ENCODE measurements at places on chromosomes 11 and 22. TPM values are rescaled to one million over a fixed set of nuclear protein-coding genes. Genes with fewer than 3 reads are reported as not detected.

The RAB1B gene
- 286 TPM for polyA plus RNA-seq

The HORMAD2 gene
- not detected for polyA plus RNA-seq

The LRRC4C gene
- 1.2 TPM for polyA plus RNA-seq

The BIK gene
- polyA plus RNA-seq: 29.6 TPM

The CNTF gene
- not detected for polyA plus RNA-seq

- DNase-seq: no peak
Measured at GRCh38 chr11:77710358-77710757, 72.8 kb upstream of the CLNS1A start.

DNA sequence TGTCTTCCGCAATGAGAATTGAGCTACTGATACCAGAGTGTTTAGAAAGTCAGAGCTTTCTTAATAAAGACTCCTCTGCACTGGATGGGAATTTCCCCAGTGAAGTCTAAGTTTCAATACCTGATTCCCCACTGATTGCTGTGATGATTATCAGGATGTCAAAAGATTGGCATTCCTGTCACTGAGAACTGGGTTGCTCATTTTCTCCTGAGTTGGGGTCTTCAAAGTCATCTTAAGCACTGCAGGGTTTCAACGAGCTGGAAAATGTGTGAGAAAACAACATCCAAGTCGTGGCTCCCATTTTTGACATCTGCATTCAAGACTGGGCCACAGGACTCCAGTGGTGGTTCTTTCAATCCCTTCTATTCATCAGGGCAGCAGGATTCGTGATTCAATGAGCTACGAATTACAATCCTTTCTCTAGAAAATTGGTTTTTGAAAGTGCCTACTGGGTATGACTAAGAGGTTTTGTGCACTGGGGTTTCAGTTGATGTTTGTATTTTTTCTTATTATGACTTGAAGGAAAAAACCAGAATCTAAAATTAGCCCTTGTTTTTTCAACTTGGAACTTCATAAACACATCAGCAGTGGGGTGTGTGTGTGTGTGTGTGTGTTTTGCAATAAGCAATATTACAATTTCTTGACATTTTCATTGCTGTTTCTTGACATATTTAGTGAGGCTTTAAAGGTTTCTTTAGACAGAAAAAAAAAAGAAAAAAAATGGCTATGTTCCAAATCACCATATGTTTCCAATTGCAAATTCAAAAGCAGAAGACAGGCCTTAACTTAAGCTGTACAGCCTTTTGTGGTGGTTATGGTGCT, 233.0 kb downstream of the FAM76B start:
- DNase-seq: no peak

DNA sequence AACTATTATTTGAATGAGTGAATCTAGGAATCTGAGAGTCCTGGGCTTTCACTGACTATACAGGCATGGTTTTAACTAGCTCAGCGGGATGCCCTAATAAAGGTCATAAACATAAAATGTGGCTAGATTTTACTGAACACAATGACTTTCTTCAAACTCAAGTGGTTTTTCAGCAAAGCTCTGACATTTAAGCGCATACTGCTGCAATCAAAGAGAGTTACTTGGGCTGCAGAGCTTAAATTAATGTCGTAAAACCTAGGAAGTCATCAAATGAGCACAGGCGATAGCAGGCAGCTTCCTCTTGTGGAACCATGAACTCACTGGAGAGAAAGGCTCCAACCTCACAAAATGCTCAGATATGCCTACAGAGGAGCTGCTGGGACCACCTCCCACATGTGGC, 6.7 kb downstream of the CSNK2A3 start:
- no peak for DNase-seq

DNA sequence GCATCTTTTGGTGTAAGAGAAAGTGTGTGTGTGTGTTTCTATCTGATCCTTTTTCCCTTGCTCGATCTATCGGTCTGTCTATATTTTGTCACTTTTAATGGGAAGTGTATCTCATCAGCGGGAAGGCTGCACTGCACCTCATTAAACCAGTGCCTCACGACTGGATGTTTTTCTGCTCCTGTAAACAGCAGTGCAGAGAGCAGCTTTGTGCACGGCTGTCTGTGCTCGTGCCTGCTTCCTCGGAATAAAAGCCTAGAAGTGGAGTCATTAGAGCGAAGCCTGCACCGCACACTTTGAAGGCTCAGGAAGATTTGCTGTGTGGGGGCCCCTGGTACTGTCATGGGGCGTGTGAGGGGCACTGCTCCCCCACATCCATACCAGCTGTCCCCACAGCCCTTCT, 27.0 kb upstream of the PARVG start:
- no peak for DNase-seq

- no peak for DNase-seq
Measured at GRCh38 chr11:94024547-94024946, 3.4 kb downstream of the HEPHL1 start.

DNA sequence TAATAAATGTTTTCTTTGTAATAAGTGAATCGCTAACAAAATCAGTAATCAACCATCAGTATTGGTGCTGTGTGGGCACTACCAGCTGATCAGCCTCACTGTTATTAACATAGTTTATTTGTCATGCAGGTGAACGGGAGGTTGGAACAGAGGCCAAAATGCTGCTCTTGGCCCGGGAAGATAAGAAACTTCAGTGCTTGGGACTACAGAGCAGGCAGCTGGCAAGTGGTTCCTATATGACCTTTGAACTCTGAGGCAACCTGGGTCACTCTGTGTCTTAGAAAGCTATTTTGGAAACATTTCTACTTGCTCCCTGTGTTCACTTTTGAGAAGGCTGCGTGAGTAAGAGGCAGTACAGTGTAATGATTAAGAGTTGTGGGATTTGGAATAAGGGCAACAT, 36.5 kb upstream of the DNAJB13 start:
- DNase-seq: no peak

Measured in sigmoid colon (tissue), 7 donors.